ENCODE measurements at places on chromosomes 6 and 20. TPM values are rescaled to one million over a fixed set of nuclear protein-coding genes. Genes with fewer than 3 reads are reported as not detected.
A peak's percentile ranks its signal among the peaks of the same experiment; 100 is the strongest.

- no peaks in the 10 kb centered on the region for H3K36me3 ChIP-seq
- peaks cover 26% of the 10 kb centered on the region for H3K4me1 ChIP-seq
- peaks cover 15% of the 10 kb centered on the region for H3K27me3 ChIP-seq
- peak overlapping the region; percentile 91 for H3K4me3 ChIP-seq
Observed at GRCh38 chr20:3470208-3470626, 601 bp upstream of the ATRN start.

KCNB1 gene
- 0.52 TPM for total RNA-seq

DNA sequence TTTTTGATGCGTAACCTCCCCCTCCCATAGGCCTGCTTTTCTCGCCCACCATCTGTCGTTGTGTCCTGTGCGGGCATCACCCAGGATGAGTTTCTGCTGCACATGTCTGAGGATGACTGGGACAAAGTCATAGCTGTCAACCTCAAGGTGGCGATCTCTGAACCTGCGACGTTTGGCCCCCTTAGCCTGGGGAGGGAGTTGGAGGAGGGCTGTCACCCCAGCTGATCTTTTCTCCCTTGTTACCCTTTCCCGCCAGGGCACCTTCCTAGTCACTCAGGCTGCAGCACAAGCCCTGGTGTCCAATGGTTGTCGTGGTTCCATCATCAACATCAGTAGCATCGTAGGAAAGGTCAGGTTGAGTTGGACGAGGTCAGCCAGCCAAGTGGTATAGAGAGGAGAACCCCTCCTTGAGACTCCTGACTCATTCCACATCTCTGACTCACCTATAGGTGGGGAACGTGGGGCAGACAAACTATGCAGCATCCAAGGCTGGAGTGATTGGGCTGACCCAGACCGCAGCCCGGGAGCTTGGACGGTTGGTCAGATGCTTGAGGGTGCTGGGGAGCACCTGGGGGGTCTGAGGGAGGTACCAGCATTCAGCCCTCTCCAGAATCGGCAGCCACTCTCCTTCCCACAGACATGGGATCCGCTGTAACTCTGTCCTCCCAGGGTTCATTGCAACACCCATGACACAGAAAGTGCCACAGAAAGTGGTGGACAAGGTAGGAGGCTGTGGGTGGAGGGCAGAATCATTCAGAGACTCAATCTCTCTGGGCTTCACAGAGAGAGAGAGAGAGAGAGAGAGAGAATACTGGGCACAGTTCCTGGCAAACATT, 954 bp downstream of the HSD17B8 start:
- no peak for DNase-seq
- no peaks in the 10 kb centered on the region for H3K27me3 ChIP-seq
- peak overlapping the region; percentile 99 for H3K4me3 ChIP-seq
- H3K36me3 ChIP-seq = peaks cover 26% of the 10 kb centered on the region
- peaks cover 62% of the 10 kb centered on the region for H3K4me1 ChIP-seq
- H3K27ac ChIP-seq = peak overlapping the region; percentile 86

GRCh38 chr20:53162251-53162835, 190.2 kb downstream of the TSHZ2 start:
- peaks cover 10% of the 10 kb centered on the region for H3K36me3 ChIP-seq
- H3K4me1 ChIP-seq = peaks cover 19% of the 10 kb centered on the region
- H3K27me3 ChIP-seq = no peaks in the 10 kb centered on the region
- peak; percentile 49 for DNase-seq
- H3K4me3 ChIP-seq = peak overlapping the region; percentile 55
- peak overlapping the region; percentile 96 for H3K27ac ChIP-seq

TAAR8 gene
- not detected for total RNA-seq

- no peak within 1 kb of the TSS for H3K4me3 ChIP-seq
- peaks cover 10% of the 10 kb centered on the region for H3K36me3 ChIP-seq
- peaks cover 14% of the 10 kb centered on the region for H3K4me1 ChIP-seq
- no peaks in the 10 kb centered on the region for H3K27me3 ChIP-seq
- peak; percentile 32 for DNase-seq
- peak within 1 kb of the TSS; percentile 79 for H3K27ac ChIP-seq
Observed at GRCh38 chr6:132797951-132798868, at the start of gene SLC18B1. Gene SLC18B1, minus strand, starts transcription at chr6:132798637. Its CDS starts 181 bp downstream, at chr6:132798456.

DNA sequence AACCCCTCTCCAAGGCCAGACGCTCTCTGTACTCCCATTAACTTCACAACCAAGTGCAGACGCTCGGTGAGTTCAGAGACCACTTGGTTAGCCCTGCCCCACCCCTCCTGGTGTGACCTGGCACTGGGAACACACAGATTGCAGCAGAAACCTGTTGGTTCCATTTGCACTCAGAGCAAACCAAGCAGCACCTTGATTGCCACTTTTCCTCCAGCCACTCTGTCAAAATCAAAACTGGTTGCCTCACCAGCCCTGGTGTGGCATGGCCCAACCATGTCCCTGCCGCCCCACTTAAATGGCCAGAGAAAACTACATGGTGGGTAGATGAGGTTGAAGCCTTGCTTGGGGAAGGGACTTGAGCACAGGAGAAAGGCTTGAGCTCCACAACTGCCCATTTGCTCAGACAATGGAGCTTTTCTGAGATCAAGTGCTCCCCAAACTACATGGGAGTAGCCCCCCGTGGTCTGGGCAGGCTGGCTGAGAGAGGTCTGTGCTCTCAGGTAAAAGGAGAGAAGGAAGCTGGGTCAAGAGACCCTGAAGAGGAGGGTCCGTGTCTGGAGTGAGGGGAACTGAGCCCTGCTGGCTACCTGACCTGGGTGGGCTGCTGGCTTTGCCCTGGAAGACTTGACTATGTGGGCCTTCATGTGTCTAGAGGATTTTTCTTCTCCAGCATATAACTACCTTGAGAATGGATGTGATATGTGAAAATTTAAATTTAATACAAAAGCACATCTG, 43.4 kb downstream of the PLCG1 start:
- H3K27ac ChIP-seq = no peak overlapping the region
- no peak overlapping the region for H3K4me3 ChIP-seq

- peaks cover 24% of the 10 kb centered on the region for H3K4me1 ChIP-seq
- peak overlapping the region; percentile 87 for H3K27ac ChIP-seq
- H3K36me3 ChIP-seq = peaks cover 10% of the 10 kb centered on the region
- peak overlapping the region; percentile 83 for H3K4me3 ChIP-seq
Observed at GRCh38 chr6:43368259-43369160, 937 bp downstream of the ZNF318 start.

PRIM2 gene
- 17.9 TPM for total RNA-seq

DNA sequence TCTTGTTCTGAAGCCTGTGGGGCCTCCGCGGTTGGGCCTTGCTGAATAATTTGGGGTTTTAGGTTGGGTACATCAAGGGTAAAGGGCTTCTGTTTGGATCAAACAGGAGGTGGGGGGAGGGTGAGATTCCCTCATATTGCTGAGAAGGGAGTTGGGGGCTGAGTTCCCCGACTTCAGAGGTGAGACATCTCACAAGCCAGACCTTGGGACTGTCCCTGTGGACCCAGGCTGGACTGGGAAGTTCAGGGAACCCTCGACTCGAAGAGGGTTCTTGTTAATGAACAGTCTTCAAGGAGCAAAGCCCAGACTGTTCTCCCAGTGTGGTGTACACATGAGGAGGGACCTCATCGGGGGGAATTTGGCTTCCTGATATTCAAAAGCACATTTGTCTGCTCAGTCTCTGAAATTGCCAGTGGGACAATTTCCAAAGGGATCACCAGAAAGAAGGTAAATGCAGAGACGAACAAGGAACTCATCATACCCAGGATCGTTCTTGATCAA, 118.5 kb downstream of the SYCP2 start:
- no peak overlapping the region for H3K4me3 ChIP-seq
- DNase-seq = peak; percentile 9
- H3K36me3 ChIP-seq = no peaks in the 10 kb centered on the region
- H3K27me3 ChIP-seq = peaks cover 63% of the 10 kb centered on the region
- H3K4me1 ChIP-seq = no peaks in the 10 kb centered on the region
- H3K27ac ChIP-seq = no peak overlapping the region

CYP24A1 gene
- total RNA-seq = 21.3 TPM

DNA sequence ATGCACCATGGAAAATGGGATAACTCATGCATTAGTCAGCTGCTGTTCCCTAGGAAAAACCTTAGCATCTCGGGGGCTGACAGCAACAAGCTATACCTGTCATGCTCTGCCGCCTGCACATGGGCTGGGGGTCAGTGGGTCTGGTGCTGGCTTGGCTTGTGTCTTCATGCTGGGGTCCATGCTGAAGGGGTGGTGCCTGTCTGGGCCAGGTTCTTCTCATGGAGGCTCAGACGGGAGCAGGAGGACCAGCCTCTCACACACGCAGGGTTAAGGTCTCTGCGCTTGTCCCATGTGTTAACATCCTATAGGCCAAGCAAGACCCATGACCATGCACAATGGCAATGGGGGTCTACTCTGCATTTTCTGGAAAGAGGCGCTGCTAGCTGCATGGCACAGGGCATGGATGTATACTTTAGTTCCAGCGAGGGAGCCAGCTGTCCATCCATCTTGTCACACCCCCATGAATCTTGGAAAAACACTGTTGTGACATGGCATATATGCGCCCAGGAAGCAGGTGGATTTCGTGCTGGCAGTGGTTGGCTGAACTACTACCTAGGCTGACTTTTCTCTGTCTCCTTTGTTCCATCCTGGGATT, 24.6 kb upstream of the CST3 start:
- H3K27ac ChIP-seq = no peak overlapping the region
- no peaks in the 10 kb centered on the region for H3K4me1 ChIP-seq
- no peak overlapping the region for H3K4me3 ChIP-seq
- no peaks in the 10 kb centered on the region for H3K36me3 ChIP-seq

- peaks cover 24% of the 10 kb centered on the region for H3K27me3 ChIP-seq
- no peaks in the 10 kb centered on the region for H3K4me1 ChIP-seq
- H3K4me3 ChIP-seq = no peak overlapping the region
- no peak overlapping the region for H3K27ac ChIP-seq
- DNase-seq = no peak
- H3K36me3 ChIP-seq = no peaks in the 10 kb centered on the region
Observed at GRCh38 chr6:74073999-74074398, 378.0 kb downstream of the CD109 start.

DNA sequence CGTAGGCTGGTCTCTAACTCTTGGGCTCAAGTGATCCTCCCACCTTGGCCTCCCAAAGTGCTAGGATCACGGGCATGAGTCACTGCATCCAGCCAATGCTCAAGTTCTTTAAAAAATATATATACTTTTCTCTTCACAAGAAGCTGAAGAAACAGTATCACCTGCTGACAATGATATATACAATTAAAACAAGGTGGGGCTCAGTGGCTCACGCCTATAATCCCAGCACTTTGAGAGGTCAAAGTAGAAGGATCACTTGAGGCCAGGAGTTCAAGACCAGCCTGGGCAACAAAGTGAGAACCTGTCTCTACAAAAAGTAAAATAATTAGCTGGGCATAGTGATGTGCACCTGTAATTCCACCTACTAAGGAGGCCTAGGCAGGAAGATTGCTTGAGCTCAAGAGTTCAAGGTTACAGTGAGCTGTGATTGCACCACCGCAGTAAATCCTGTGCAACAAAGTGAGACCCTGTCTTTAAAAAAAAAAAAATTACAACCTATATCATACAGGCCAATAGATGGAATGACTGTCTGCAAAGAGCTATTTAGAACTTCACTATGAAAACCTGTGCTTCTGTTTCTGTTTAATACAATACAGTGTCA, 36.4 kb downstream of the MBOAT1 start:
- H3K27me3 ChIP-seq = no peaks in the 10 kb centered on the region
- no peak overlapping the region for H3K4me3 ChIP-seq
- H3K36me3 ChIP-seq = peaks cover 13% of the 10 kb centered on the region
- H3K4me1 ChIP-seq = no peaks in the 10 kb centered on the region

DNA sequence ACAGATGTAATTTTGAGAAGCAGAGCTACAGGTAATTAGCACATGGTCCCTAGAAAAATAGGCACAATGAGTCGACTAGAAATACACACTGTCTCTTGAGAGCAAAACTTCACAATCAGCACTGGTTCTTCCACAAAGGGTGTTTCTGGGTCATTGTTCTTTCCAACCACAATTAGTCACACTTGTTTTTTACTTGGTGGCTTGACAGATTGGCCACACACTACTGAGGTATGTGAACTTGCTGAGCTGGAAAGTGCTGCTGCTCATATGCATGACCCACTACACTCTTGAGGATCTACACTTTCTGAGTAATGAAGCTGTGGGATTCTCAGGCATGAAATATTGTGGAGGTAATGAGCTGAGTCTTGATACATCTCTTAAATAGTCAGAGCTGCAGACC, 347.7 kb downstream of the BCKDHB start:
- no peak for DNase-seq
- no peaks in the 10 kb centered on the region for H3K27me3 ChIP-seq
- peaks cover 2% of the 10 kb centered on the region for H3K4me1 ChIP-seq
- no peak overlapping the region for H3K27ac ChIP-seq

PRDM13 gene
- total RNA-seq = not detected

DNA sequence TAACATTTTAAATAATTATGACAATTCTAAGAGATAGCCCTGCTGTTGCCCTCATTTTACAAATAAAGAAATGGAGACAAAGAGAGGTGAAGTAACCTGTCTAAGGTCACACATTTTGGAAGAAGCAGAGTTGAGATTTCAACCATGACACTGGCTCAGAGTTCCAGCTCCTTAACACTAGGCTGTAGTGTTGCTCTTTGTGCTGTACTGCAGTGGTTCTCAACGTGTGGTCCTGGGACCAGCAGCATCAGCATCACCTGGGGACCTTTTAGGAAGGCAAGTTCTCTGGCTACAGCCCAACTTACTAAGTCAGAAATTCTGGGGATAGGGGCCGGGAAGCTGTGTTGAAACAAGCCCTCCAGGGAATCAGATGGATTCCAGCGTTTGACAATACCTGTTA, 62.4 kb upstream of the FERMT1 start:
- no peaks in the 10 kb centered on the region for H3K36me3 ChIP-seq
- H3K27ac ChIP-seq = no peak overlapping the region
- DNase-seq = no peak
- H3K4me3 ChIP-seq = no peak overlapping the region
- H3K27me3 ChIP-seq = peaks cover 24% of the 10 kb centered on the region

SYCP2L gene
- total RNA-seq = 16.6 TPM

GRCh38 chr6:125612345-125612846, 137.0 kb upstream of the HEY2 start:
- H3K4me1 ChIP-seq = peaks cover 18% of the 10 kb centered on the region
- DNase-seq = no peak
- H3K4me3 ChIP-seq = peak overlapping the region; percentile 48
- no peaks in the 10 kb centered on the region for H3K27me3 ChIP-seq
- H3K27ac ChIP-seq = peak overlapping the region; percentile 89
- H3K36me3 ChIP-seq = peaks cover 1% of the 10 kb centered on the region

SLC12A5 gene
- total RNA-seq = 6.9 TPM

TOMM6 gene
- total RNA-seq = 168 TPM

ISM1 gene
- 5.0 TPM for total RNA-seq

- H3K36me3 ChIP-seq = no peaks in the 10 kb centered on the region
- H3K4me3 ChIP-seq = peak within 1 kb of the TSS; percentile 82
- peak within 1 kb of the TSS; percentile 85 for H3K27ac ChIP-seq
- peak; percentile 61 for DNase-seq
Observed at GRCh38 chr20:9068841-9069663, at the start of gene PLCB4. Gene PLCB4, plus strand, starts transcription at chr20:9069087. Its CDS starts 238,728 bp downstream, at chr20:9307815.

DNA sequence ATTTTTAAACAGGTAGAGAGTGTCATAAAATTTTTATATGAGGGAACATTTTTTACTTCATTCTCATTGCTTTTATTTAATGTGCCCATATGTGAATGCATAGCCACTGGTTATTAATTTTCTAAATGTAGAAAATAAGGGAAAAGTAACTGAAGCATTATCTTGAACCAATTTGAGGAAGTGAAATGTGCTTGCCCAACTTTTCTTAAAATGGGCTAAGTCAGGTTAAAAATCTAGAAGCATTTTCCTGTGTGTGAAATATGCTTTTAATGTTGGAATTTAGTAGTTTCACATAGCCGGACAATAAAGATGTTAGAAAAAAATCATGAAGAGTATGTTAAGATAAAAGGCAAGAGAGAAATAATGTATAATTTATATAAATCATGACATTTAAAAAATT, 3.8 kb downstream of the SEC23B start:
- H3K4me1 ChIP-seq = peaks cover 20% of the 10 kb centered on the region
- H3K4me3 ChIP-seq = no peak overlapping the region
- no peak for DNase-seq
- H3K27ac ChIP-seq = no peak overlapping the region
- H3K27me3 ChIP-seq = no peaks in the 10 kb centered on the region

IRF4 gene
- 0.11 TPM for total RNA-seq
